CD4-positive, alpha-beta T cell (primary cell): ENCODE measurements at places on chromosomes 5 and 9.
A peak's percentile ranks its signal among the peaks of the same experiment; 100 is the strongest.

GRCh38 chr5:98827161-98827560, 53.7 kb downstream of the RGMB start:
- no peak overlapping the region for H3K4me3 ChIP-seq
- no peaks in the 10 kb centered on the region for H3K4me1 ChIP-seq
- H3K36me3 ChIP-seq, result no peaks in the 10 kb centered on the region

- H3K4me1 ChIP-seq, result no peaks in the 10 kb centered on the region
- DNase-seq, result no peak
- H3K4me3 ChIP-seq, result no peak overlapping the region
- peaks cover 1% of the 10 kb centered on the region for H3K27me3 ChIP-seq
- no peak overlapping the region for H3K27ac ChIP-seq
- H3K36me3 ChIP-seq, result no peaks in the 10 kb centered on the region
Observed at GRCh38 chr5:1016036-1016435, 7.4 kb downstream of the NKD2 start.

GRCh38 chr5:168676501-168676900, 97.3 kb upstream of the PANK3 start:
- no peak for DNase-seq
- H3K27me3 ChIP-seq, result no peaks in the 10 kb centered on the region
- no peaks in the 10 kb centered on the region for H3K36me3 ChIP-seq
- H3K27ac ChIP-seq, result no peak overlapping the region
- peaks cover 3% of the 10 kb centered on the region for H3K4me1 ChIP-seq

GRCh38 chr5:18375641-18376040, 741.4 kb downstream of the TAF11L14 start:
- DNase-seq, result no peak
- no peaks in the 10 kb centered on the region for H3K4me1 ChIP-seq
- H3K27me3 ChIP-seq, result no peaks in the 10 kb centered on the region
- no peak overlapping the region for H3K4me3 ChIP-seq
- H3K36me3 ChIP-seq, result no peaks in the 10 kb centered on the region
- no peak overlapping the region for H3K27ac ChIP-seq

GRCh38 chr9:95131023-95131943, 186.2 kb downstream of the FANCC start:
- no peak overlapping the region for H3K4me3 ChIP-seq
- DNase-seq, result peak; percentile 63
- H3K4me1 ChIP-seq, result peaks cover 8% of the 10 kb centered on the region
- no peak overlapping the region for H3K27ac ChIP-seq
- H3K36me3 ChIP-seq, result no peaks in the 10 kb centered on the region
- no peaks in the 10 kb centered on the region for H3K27me3 ChIP-seq

DNA sequence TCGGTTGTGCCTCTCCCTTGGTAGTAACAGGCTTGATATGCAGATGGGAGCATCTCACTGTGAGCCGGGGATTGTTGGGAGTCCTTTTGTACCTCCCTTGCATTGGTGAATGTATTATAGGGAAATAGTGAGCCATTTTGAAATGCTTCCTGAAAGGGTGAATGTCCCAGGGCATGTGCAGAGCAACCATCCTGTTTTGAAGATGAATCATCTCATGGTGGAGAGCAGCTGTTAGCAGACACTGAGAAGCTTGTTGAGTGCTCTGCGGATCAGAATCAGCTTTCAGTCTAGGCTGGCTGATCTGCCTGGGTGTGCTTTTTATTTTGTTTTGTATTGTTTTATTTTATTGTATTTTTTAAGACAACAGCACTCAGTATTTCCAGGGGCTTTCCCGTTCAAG, 29.7 kb downstream of the SLC36A1 start:
- no peak overlapping the region for H3K4me3 ChIP-seq
- H3K4me1 ChIP-seq, result no peaks in the 10 kb centered on the region
- H3K36me3 ChIP-seq, result peaks cover 21% of the 10 kb centered on the region

- peaks cover 76% of the 10 kb centered on the region for H3K4me1 ChIP-seq
- H3K36me3 ChIP-seq, result no peaks in the 10 kb centered on the region
- DNase-seq, result no peak
- peak overlapping the region; percentile 11 for H3K27ac ChIP-seq
- no peak overlapping the region for H3K4me3 ChIP-seq
Observed at GRCh38 chr9:133707065-133707762, 30.9 kb downstream of the SARDH start.

DNA sequence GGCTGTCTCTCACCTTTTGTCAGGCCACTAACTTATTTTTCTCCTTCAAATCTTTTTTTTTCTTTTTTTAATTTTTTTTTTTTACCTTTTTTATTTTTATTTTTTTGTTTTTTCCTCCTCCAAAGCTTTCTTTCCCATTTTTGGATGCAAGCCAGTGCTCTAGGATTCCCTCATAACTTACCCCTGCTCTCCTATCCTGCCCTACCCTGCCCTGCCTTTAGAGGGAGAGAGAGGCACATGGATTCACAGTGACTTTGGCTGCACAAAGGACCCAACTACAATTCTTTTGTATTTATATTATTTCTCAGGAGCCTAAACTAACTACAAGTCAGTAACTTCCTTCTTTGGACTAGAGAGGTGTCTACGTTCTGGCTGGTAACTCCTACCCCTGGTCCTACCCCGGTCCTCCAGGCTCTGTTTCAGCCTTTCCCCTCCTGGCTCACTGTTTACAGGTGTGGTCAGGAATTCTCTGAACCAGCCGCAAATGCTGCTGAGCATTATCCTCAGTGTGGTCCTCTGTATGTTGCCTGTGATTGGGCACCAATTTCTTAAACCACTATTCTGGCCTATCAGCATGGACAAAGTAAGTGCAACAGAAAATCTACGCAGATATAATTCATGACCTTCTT, 8.4 kb upstream of the RUSC2 start:
- no peaks in the 10 kb centered on the region for H3K36me3 ChIP-seq
- peak; percentile 17 for DNase-seq
- H3K27ac ChIP-seq, result no peak overlapping the region

DNA sequence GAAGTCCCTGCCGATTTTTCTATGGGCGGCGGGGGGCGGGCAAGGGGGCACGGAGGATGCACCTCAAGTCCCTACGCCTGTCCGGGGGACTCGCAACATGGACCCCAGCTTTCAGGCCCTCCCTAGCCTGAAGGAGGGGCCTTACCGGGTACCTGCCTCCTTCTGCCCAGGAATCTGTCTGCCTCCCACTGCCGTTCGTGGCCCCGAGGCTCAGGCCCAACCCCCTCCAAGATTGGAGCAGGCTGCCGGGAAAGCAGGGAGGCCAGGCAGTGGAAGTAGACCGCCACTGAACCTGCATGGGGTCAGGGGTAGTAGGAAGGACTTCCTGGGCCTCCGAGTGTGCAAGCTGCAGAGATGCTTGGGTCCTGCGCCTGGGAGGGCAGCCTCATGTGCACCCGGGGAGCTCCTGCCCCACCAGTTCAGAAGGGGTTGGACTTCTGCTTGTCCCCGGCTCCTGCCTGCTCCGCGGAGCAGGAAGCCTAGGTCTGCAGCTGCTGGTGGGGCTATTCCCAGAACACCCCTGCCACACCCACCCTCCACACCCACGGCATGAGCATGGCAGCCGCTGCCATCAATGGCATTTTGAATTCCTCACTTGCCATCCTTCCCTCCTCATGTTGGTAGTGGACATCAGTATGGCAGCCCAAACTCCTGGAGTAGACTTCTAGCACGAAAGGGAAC, 1312.7 kb upstream of the ACO1 start:
- no peak overlapping the region for H3K4me3 ChIP-seq
- H3K36me3 ChIP-seq, result no peaks in the 10 kb centered on the region
- no peaks in the 10 kb centered on the region for H3K27me3 ChIP-seq

DNA sequence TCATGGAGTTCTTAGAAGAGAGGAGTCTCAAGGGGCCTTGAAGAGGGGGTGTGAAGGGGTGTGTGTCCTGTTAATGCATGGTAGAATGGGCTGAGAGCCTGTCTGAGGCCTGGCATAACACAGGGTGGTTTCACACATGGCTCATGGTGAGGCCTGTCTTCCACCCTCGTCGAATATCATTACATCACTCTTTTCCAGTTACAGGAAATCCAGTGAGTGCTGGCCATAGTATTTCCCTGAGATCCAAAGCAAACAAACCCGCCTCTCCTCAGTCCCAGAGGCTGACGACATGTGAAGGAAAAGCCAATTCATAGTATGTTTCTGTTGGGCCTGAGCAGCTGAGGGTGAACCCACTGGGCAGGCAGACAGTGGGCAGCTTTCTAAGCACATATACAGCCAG, 159.4 kb upstream of the NR3C1 start:
- H3K36me3 ChIP-seq, result no peaks in the 10 kb centered on the region
- no peak overlapping the region for H3K27ac ChIP-seq
- no peaks in the 10 kb centered on the region for H3K4me1 ChIP-seq
- no peak for DNase-seq
- H3K4me3 ChIP-seq, result no peak overlapping the region
- H3K27me3 ChIP-seq, result no peaks in the 10 kb centered on the region

GRCh38 chr5:6484446-6484845, 35.8 kb downstream of the UBE2QL1 start:
- DNase-seq, result no peak
- no peaks in the 10 kb centered on the region for H3K36me3 ChIP-seq
- no peaks in the 10 kb centered on the region for H3K4me1 ChIP-seq
- H3K27ac ChIP-seq, result no peak overlapping the region
- H3K27me3 ChIP-seq, result no peaks in the 10 kb centered on the region

DNA sequence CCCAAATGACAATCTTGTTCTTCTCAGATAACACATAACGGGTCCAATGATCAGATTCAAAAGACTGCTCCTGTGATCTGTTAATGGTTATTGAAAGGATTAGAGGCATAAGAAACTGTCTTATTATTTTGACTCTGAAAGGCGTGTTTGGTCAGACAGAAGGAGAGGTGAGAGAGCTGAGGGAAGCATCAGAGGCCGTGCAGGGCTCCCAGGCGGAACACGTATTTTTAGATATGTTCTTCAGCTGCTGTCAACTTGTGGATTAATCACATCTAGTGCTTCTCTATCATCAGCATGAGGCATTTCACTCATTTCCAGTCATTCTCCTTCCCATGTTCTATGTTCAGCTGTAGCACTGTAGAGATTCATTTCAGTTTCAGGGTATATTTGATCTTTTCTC, 199.8 kb downstream of the MAPKAP1 start:
- no peak overlapping the region for H3K27ac ChIP-seq
- peaks cover 9% of the 10 kb centered on the region for H3K36me3 ChIP-seq

DNA sequence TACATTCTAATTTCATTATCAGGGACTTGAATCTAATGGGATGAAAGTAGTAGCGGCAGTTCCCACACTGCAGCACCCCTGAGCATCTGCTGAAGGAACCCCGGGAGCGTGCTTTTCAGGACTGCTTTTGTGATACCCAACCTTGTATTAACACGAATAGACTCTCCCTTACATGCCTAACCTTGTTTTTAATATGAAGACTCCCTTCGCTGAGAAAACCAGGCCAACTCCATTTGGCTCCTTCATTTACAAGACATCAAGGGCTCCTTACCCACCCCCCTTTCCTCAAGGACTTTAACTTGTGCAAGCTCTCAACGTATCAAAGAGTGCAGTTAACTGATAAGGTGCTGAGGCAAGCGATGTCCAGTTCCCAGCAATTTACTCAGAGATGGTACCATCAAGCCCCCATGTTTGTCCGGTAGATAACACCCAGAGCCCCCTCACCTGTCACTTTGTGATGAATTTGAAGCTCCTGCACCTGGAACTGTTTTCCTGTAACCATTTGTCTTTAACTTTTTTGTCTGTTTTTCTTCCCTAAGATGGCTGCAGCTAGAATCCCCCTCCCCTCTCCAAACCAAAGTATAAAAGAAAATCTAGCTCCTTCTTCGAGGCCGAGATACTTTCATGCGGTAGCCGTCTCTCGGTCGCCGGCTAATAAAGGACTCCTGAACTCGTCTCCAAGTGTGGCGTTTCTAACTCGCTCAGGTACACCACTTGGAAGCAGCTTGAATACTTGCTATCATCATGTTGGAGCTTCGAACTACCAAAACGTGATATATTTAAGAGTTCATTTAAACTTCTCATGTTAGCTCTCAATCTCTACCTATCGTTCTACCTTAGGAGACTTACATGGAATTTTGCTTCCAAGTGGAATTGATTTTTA, 10.7 kb downstream of the HNRNPH1 start:
- H3K36me3 ChIP-seq, result peaks cover 90% of the 10 kb centered on the region
- H3K27ac ChIP-seq, result no peak overlapping the region
- peaks cover 54% of the 10 kb centered on the region for H3K4me1 ChIP-seq
- no peak overlapping the region for H3K4me3 ChIP-seq
- H3K27me3 ChIP-seq, result no peaks in the 10 kb centered on the region

DNA sequence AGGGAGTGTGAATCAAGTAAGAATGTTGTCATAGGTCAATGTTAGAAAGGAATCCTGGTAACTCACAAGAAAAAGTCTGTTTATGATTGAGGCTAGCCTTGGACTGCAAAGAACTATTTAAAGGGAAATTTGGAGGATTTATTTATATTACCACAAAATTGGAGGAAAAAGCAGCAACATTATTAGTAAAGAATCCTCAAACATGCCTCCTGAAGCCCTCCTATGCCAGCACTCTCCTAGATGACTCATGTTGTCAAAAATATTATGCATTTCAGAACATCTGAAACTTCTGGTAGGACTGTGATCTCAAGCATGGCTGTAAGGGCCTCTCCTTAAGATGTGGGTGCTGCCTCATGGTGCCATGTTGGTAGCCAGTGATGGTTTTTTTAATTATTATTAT, 628.5 kb downstream of the CHSY3 start:
- H3K36me3 ChIP-seq, result no peaks in the 10 kb centered on the region
- no peaks in the 10 kb centered on the region for H3K27me3 ChIP-seq
- no peak overlapping the region for H3K4me3 ChIP-seq
- no peak for DNase-seq

DNA sequence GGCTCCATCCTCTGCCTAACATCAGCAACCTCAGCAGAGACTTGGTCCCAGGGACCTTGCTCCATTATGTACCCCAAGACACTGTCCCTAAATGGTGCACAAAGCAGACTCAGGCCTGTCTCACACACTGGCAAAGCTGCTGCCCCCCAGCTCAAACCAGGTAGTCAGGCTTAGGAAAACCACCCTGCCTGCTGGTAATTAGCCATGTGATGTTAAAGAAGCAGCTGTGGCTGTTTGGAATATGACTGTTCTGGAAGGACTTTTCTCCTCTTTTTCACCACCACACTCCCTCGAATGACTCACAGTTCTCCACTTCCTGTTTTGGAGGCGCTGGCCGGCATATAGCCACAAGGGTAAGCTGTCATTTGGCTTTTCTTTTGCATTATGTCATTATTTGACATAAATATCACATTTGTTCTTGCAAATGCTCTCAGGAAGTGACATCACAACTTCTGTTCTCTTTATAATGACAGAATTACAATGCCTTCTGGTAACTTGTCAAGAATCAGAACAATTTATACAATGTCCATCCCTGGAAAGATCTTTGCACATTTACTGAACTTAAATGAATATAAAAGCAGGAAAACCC, 113.9 kb downstream of the SUSD1 start:
- no peaks in the 10 kb centered on the region for H3K36me3 ChIP-seq
- H3K27me3 ChIP-seq, result no peaks in the 10 kb centered on the region
- H3K27ac ChIP-seq, result no peak overlapping the region
- no peak overlapping the region for H3K4me3 ChIP-seq

- H3K4me1 ChIP-seq, result no peaks in the 10 kb centered on the region
- no peak overlapping the region for H3K27ac ChIP-seq
- H3K4me3 ChIP-seq, result no peak overlapping the region
- no peak for DNase-seq
- H3K36me3 ChIP-seq, result no peaks in the 10 kb centered on the region
Observed at GRCh38 chr9:110105107-110105506, 102.9 kb downstream of the C9orf152 start.

DNA sequence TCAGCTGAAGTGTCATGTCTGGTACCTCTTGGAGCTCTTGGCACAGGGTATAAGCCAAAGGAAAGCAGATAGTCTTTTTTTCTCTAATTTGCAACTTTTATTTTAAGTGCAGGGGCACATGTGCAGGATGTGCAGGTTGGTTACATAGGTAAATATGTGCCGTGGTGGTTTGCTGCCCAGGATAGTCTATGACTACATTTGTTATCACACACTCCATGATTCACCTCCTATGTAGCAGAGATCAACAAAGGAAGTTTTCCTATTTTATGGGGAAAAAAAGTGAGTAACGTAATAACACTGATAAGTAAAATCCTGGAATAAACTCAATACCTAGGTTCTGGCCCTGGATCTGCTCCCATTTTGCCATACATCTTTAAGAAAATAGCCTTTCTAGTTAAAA, 234.6 kb downstream of the CAAP1 start:
- H3K4me3 ChIP-seq, result no peak overlapping the region
- H3K4me1 ChIP-seq, result no peaks in the 10 kb centered on the region
- no peak overlapping the region for H3K27ac ChIP-seq
